ENCODE measurements at places on chromosomes 6 and 20.

DNA sequence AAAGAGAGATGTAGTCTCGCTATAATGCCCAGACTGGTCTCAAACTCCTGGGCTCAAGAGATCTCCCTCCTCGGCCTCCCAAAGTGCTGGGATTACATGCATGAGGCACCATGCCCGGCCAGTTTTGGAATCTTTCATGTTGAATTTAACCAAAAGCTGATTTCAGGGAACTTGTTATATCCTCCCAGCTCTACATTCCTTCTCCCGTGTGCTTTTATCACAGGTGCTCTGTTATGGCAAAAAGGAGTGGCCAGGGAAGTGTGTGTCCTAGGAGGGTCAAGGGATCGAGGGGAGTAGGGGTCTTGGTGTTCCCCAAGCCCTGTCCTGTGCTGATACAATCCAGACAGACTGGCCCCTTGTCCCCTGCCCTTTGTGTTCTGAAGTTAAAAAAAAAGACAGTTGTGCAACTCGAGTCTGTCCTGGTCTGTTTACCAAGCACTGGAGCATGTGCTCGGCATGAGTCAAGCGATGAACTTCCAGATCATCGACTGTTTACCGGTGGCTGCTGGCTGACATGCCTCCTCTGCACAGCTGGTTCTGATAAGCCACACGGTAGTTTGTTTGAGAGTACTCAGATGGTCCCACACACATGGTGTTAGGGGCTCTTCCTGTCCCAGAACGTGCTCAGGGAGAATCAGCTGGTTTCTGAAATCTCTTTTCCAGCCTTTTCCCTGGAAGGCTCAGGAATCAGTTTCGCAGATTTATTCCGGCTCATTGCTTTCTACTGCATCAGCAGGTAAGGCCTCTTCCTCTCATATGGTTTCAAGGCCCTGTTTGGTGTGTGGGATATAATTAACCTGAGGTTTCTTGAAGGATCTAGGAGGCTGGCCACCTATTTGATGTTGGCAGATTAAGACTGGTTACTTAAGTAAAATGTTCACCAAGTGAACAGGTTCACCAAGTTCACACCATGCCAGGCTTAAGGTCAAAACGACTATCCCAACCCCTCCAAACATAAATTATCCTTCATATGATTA, 52.6 kb upstream of the NAA20 start:
- DNase-seq = no peak

DNA sequence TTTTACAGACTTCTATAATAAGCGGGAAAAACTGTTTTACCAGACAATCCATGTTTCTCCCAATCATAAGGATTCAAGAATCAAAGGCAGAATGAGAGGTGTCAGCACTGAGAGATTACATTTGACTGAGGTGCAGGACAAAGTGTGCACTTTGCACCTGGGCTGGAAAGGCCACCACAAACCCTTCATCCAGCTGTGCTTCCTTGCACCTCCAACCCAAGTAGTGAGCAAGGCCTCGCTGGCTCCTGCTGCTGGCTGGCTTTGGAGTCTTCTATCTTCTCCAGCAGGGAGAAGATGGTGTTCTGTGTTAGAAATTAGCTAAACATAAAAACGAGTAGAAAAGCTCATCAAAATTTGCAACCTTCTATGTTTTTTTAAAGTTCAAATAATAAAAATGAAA, 77.7 kb downstream of the CHD6 start:
- DNase-seq = no peak

GRCh38 chr6:144395014-144395413, 109.9 kb downstream of the UTRN start:
- no peak for DNase-seq

- DNase-seq = no peak
Measured at GRCh38 chr6:30760549-30760948, 16.2 kb upstream of the IER3 start.

- DNase-seq = no peak
Measured at GRCh38 chr6:37022135-37022863, 16.8 kb downstream of the FGD2 start.

DNA sequence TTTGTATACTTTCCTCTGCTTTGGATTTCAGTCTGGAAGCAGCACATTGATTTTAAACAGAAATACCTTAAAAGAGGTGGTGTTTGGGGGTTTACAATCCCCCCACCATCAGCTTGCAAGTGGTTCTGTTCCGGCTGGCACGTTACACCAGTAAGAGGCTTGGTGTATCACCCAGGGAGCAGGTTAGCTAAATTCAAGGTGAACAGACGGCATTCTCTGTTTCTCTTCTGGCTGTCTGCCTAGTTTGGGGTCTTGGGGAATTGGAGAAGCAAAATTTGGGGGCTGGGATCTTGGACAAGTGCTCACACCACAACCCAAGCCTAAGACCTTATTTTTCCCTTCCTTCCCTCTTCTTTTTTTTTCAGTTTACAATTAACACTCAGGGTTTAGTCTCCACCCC, 7.5 kb upstream of the APCDD1L start:
- no peak for DNase-seq

DNA sequence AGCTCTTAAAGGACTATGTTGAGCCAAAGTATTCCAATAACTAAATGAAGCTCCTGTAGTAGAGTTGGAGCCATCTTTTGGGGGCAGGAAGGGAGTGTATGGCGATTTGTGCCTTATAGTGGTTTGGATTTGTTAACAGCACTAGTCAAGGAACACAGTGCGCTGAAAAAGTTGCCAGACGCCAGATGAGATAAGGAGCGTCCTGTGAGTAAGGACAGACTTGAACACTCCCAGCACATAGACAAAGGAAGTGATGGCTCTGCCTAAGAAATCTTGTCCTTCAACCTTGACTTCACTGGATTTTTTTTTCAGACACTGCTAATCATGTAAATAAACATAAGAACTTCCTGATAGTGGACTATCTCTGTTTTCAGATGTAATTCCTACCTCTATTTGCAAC, 136.9 kb downstream of the TRMT11 start:
- no peak for DNase-seq

GRCh38 chr6:170294813-170295509, 4.1 kb upstream of the DLL1 start:
- DNase-seq = no peak

- DNase-seq = no peak
Measured at GRCh38 chr6:149453597-149454345, 31.0 kb downstream of the ZC3H12D start.

- DNase-seq = no peak
Measured at GRCh38 chr6:130359736-130360135, 6.1 kb upstream of the TMEM200A start.
